Neural crest cell (in vitro differentiated cells): ENCODE measurements at places on chromosomes 6 and 20.

- no peak for DNase-seq
Observed at GRCh38 chr6:68059899-68060298, 575.2 kb upstream of the ADGRB3 start.

GRCh38 chr6:2179241-2179640 lies 66.2 kb downstream of the GMDS start:
- no peak for DNase-seq

DNA sequence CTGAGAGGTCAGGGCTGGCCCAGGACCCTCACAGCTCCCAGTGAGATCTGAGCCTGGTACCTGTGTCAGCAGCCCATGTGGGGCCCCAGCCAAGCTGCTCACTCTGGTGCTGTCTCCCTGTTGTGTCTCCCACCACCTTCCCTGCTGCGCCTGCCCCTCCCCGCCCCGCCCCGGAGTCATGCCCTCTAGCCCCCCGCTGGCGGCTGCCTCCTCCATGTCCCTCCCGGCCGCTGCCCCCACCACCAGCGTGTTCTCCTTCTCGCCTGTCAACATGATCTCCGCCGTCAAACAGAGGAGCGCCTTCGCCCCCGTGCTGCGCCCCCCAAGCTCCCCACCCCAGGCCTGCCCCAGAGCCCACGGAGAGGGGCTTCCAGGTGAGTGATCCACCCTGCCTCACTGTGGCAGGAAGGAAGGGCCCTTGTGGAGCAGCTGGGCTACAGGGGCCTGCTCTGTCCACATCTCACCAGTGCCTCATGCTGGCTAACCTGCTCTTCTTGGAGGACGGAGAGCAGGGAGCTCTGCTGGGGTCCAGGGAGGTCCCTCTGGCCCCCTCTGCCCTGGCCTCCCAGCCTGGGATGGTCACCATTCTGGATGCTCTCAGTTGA lies 44.9 kb downstream of the CPXM1 start:
- DNase-seq = no peak

DNA sequence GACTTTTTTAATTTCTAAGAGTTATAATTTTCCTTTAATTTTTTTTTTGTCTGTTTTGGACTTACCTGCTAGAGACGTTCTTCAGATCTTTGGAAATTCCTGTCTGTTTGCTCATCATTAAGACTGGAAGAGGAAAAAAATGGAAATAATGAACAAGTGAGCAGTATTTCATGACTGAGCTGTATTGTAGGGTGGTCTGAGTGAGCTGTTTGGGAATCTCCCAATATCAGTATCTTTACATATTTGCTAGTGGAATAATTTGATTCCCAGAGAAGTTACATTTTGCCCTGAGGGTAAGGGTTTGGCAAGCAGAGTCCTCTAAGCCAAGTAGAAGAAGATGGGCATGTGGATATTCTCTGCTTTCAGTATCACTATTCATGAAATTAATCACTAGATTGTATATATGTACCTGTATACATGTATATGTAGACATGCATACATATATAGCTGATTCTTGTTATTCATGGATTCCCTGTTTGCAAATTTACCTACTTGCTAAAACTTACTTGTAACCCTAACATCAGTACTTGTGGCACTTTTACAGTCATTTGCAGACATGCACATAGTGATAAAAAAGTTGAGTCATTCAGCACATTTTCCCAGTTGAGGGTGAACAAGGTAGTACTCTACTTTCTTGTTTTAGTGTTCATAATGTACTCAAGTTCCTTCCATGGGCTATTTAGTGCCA lies 13.5 kb downstream of the ZC2HC1B start:
- no peak for DNase-seq

GRCh38 chr6:26350858-26351543 lies 14.0 kb upstream of the BTN3A2 start:
- no peak for DNase-seq

GRCh38 chr6:130202782-130203181 lies 20.0 kb downstream of the SAMD3 start:
- no peak for DNase-seq

DNA sequence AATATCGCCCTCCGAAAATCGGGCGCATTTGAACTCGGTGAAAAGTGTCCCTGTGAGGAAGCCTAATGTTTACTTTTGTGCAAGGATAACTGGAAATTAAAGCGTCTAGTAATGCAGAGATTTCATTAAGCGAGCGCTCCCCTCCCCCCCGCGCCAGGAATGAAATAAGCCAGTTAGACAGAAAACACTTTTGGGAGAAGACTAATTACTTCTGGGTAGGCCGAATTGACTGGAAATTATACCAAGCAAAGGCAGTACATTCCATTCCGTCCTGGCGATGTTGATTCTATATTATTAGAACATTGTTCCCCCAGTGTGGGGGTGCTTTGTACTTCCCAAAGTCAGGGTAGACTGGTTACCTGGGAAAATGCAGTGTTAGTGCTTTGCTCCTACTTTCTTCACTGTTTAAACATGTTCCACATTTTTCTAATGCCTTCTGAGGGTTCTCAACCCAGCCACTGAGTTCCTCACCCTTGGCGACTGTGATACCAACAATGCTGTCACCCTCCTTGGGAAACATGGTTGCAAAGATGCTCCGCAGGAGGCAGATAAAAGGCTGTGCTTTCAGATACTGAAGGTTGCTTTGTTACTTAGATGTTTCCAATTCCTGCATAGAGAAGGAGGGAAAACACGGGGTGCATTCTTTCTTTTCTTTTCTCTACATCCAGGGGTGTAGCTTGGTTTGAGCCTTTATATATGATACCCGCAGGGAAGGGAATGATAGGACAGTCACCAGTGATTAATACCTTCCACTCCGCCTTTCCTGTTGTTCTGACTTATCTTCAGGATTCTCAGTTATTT lies 2.6 kb downstream of the GJA1 start:
- no peak for DNase-seq

DNA sequence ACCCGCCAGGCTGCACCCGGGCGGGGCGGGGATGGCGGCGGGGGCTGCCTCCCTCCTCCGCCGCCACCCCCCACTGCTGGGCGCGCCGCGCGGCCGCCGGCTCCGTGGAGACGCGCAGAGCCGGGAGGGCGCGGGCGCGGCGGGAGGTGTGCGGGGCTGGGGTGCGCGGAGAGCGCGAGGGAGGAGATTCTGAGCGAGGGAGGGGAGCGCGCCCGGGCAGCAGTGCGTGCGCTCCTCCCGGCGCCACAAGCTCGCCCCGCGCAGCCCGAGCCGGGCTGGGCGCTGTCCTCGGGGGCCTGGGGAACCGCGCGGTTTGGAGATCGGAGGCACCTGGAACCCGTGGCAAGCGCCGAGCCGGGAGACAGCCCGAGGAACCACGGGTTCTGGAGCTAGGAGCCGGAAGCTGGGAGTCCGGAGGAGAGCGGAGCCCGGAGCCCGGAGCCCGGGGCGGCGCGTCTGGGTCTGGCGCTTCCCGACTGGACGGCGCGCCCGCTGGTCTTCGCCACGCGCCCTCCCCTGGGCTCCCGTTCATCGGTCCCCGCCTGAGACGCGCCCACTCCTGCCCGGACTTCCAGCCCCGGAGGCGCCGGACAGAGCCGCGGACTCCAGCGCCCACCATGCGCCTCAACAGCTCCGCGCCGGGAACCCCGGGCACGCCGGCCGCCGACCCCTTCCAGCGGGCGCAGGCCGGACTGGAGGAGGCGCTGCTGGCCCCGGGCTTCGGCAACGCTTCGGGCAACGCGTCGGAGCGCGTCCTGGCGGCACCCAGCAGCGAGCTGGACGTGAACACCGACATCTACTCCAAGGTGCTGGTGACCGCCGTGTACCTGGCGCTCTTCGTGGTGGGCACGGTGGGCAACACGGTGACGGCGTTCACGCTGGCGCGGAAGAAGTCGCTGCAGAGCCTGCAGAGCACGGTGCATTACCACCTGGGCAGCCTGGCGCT lies at the start of gene NTSR1:
Gene NTSR1, plus strand, starts transcription at position 246 of the 946 bp plus-strand sequence. Its CDS starts 372 bp downstream, at position 618.
- no peak for DNase-seq

DNA sequence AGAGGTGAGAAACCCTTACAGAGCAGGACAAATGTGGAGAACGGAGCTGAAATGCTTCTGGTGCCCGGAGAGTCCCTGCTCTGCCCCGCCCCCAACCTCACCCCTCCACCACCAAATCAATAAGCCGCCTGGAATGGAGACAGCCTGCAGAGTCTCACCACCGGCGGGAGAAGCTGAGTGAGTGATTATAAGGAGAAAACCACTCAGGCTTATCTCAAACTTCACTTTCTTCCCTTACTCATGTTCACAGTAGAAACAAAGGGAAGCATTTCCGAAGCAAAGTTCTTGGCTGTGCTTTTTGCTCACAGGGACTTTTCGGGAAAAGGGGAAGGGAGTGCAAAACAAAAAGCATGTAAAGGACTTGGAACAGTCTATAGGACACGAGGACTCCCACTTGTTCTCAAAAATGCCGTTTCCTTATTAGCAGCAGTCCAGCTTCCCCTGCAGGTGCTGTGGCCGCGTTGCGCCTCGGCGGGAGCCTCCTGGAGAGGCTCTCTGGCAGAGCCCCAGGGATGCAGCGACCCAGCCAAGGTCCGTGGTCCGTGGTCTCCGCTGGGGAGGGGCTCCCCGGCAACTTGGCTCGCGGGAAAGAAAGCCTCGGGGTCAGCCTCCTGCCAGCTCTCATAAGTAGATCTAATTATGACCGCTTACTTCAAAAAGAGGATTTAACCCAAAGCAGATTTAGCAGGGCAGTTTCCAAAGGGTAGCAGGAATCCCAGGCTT lies 64.8 kb upstream of the TMEM30A start:
- peak; percentile 40 for DNase-seq

DNA sequence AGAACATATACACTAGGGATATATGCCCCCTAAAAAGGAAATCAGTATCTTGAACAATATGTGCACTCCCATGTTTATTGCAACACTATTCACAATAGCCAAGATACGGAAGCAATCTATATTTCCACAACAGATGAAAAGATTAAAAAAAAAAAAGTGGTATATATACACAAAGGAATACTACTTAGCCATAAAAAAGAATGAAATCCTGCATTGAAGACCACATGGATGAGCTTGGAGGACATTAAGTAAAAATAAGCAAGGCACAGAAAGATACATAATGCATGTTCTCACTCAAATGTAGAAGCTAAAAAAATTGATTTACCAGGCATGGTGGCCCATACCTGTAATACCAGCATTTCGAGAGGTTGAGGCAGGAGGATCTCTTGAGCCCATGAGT lies 4.6 kb downstream of the GOPC start:
- DNase-seq = no peak

GRCh38 chr6:140379919-140380318 lies 1005.5 kb upstream of the CITED2 start:
- DNase-seq = no peak

- DNase-seq = no peak
Observed at GRCh38 chr6:100176311-100176950, 182.4 kb upstream of the MCHR2 start.

DNA sequence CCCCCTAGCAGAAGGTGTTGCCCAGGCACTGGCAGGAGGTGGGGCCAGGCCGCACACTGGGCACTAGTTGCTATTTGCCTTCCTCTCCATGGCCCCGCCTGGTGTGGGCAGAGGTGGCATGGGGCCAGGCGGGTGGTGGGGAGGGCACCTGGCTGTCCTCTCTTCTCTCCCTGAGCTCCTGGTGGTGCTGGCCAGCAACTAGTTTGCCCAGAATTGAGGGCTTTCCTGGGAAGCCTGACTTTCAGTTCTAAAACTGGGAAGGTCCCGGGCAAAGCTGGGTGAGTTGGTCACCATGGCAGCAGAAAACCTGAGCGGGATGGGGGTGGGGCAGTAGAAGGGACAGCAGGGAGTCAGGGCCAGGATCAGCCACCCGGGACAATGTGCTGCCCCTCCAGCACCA lies 48.2 kb downstream of the RBM38 start:
- no peak for DNase-seq

DNA sequence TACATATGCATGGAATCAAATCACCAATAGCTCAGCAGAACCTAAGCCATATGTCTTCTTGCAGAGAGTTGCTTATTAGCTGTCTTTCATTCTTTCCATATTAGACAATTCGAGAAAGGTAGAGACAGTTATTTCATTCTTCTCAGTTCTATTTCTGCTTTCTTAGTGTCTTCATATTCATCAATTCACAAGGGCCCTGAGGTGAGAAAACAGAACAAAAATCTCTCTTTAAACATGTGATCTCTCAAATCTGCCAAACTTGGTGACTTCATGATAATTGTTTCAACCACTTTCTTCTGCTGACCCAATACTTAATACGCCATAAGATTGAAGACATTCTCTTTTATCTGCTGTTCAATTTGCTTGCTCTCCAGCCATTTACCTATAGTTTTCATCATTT lies 229.7 kb upstream of the MARCKS start:
- DNase-seq = no peak

DNA sequence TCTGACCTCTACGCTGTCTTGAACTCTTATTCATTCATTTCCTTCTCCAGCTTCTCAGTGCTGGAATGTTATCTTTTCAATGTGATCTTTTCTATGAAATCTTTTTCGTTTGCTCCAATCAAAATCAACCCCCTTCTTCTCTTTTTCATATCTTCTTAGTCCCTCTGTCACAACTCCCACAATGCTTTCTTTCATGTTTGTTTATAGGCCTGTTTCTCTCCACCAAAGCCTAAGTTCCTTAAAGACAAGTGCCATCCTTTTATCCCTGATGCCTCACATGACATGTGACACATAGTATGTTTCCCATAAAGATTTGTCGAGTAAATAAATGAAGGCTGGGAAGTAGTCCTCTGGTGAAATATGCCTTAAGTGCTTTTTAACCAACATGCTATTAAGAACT lies 38.1 kb downstream of the CRYBG1 start:
- no peak for DNase-seq

- DNase-seq = no peak
Observed at GRCh38 chr20:6679086-6679485, 88.4 kb upstream of the BMP2 start.

DNA sequence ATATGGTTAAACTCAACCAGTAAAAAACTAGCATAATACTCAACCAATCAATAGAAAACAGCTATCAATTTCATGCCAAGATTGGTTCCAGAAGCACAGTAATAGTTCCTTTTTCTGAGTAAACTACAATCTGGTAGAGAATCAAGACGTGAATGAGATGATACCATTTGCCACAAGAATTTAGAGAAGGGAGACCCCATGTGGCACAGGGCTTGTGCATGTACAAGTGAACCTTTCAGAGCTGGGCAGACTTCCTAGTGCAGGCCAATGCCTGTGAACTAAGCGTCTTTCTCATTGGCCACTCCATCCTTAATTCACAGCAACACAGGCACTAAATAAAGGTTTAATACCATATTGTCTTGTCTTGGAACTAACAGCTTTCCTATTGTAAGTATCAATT lies 213.5 kb downstream of the RFPL4B start:
- no peak for DNase-seq

DNA sequence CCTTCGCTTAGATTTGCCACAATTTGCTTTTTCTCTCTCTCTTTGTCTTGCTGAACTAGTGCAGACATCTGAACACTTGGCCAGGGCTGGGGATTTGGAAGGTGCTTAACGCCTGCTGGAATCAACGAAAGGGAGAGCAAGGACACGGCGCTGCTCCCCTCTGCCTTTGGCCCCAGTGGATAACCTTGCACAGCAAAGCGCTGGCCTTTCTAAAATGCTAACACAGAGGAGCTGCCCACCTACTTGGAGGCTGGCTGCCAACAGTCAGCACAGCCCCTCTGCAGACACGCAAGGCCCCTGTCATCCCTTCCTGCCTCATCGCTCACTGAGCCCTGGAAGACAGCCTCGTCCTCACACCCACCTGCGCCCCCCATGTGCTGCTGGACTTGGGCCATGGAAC lies 37.5 kb downstream of the C20orf203 start:
- no peak for DNase-seq

- DNase-seq = no peak
Observed at GRCh38 chr20:2814587-2815051, at the start of gene C20orf141. Gene C20orf141 (plus strand): TSS chr20:2814987. CDS start chr20:2815185, 198 bp downstream.

GRCh38 chr6:75368151-75368779 lies 83.7 kb upstream of the TMEM30A start:
- DNase-seq = no peak

GRCh38 chr20:19603376-19603750 lies 154.7 kb upstream of the RIN2 start:
- no peak for DNase-seq

- no peak for DNase-seq
Observed at GRCh38 chr6:10507298-10507697, 13.9 kb upstream of the GCNT2 start.
